ENCODE measurements at places on chromosomes 11 and 22. TPM values are rescaled to one million over a fixed set of nuclear protein-coding genes. Genes with fewer than 3 reads are reported as not detected.

DNA sequence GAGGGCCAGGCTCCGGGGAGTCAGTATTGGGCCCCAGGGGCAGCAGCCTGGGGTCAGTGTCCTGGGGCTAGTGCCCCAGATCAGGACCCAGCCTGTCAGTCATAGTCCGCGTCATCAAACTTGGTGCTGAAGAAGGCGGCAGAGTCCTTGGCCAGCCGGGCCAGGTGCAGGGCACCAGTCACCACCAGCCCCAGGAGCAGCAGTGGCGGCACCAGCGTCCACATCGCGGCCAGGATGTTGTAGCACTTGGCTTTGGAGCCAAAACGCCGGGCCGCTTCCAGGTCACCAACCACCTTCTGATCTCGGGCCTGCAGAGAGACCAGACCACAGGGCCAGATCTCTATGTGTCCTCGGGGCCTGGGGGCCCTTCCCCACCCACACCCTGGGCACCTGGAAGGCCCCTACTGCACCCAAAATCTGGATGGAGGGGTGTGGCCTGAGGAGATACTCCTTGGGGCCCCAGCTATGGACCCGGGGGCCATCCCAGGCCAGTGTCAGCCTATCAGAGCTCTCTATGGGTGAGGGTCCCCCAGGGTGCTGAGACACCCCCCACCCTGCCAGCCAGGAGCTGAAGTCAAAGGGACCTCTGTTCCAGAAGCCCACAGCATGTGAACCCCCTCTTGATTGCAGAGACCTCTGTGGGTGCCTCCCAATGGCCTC lies 790 bp downstream of the IFITM5 start:
- no peak for DNase-seq
- H3K27me3 ChIP-seq = peaks cover 13% of the 10 kb centered on the region
- no peaks in the 10 kb centered on the region for H3K36me3 ChIP-seq
- H3K4me3 ChIP-seq = no peak overlapping the region

GRCh38 chr11:79481795-79482194 lies 41.0 kb upstream of the TENM4 start:
- DNase-seq = no peak
- peaks cover 12% of the 10 kb centered on the region for H3K27me3 ChIP-seq
- H3K27ac ChIP-seq = no peak overlapping the region
- H3K4me3 ChIP-seq = no peak overlapping the region
- H3K4me1 ChIP-seq = peaks cover 7% of the 10 kb centered on the region
- no peaks in the 10 kb centered on the region for H3K36me3 ChIP-seq

GRCh38 chr11:65503368-65503948 lies 4.6 kb downstream of the MALAT1 start:
- no peaks in the 10 kb centered on the region for H3K27me3 ChIP-seq
- peaks cover 38% of the 10 kb centered on the region for H3K4me1 ChIP-seq
- no peak for DNase-seq
- peak overlapping the region; percentile 92 for H3K27ac ChIP-seq
- H3K4me3 ChIP-seq = no peak overlapping the region

DNA sequence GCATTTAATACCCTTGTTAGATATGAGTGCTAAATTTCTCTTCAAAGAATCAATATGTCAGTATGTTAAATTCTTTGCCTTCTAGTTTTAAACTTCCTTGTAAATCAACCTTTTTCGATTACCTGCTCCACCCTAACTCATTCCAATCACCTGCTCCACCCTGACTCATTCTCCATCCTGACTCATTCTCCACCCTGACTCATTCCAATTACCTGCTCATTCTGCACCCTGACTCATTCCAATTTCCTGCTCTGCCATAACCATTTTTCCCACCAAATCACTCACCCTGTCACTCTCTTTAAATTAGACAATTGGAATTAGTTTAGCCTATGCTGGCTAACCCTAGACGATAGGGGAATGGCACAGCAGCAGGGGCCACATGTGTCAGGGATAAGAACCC lies 519.5 kb upstream of the LRRC4C start:
- no peaks in the 10 kb centered on the region for H3K27me3 ChIP-seq
- no peak overlapping the region for H3K4me3 ChIP-seq

DNA sequence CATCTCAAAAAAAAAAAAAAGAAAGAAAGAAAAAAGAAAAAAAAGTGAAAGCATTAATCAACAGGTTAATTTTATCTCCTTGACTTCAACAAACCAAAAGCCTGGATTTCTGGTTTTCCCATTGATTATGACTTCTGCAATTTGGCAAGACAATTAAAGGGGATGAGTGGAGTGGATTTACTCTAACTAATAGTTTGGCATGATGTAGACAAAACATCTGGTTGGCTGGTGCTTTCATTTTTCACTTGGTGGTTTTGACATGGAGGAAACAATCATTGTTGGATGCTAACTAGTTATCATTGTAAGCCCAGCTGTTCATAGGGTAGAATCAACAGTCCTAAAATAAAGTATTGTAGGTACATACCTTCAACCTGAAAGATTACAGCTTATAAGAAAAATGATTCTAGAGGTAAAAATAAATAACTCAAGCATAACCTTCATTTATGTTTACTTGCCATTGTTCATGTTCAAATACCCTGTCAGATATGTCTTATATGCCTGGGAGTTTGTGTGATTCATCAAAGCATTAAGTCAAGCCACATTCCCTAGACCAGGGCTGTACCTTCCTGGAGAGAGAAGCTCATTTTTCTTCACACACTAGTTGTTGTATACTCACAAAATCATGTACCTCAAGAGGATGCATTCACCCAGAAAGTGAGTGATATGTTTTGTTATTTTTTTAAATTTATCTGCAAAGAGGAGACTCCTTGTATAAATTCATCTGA lies 15.1 kb downstream of the FIBIN start:
- peaks cover 23% of the 10 kb centered on the region for H3K4me1 ChIP-seq
- H3K4me3 ChIP-seq = no peak overlapping the region
- DNase-seq = no peak
- no peaks in the 10 kb centered on the region for H3K36me3 ChIP-seq
- no peaks in the 10 kb centered on the region for H3K27me3 ChIP-seq
- H3K27ac ChIP-seq = no peak overlapping the region

GRCh38 chr22:19717691-19718455 lies 3.6 kb downstream of the SEPTIN5 start:
- peak overlapping the region; percentile 64 for H3K4me3 ChIP-seq
- H3K27ac ChIP-seq = no peak overlapping the region
- H3K36me3 ChIP-seq = peaks cover 15% of the 10 kb centered on the region
- H3K27me3 ChIP-seq = peaks cover 50% of the 10 kb centered on the region
- peaks cover 13% of the 10 kb centered on the region for H3K4me1 ChIP-seq

DNA sequence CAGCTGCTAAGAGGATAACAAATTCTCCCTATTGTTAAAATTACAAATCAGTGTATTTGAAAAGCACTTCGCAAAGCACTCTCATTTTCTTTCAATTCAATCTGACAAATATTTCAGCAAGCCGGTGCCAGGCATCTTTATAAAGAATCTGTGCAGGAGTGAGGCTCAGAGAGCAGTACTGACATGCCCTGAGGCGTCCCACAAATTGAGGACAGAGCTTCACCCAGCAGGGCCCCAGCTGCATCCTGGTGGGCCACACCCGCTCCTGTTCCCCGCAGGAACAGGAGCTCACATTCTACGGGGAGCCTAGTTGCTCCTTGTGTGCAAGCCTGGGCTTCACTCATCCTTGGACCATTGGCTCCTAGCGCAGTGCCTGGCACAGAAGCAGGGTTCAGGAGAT lies 60.9 kb upstream of the EIF3D start:
- DNase-seq = no peak
- no peak overlapping the region for H3K27ac ChIP-seq
- H3K4me1 ChIP-seq = peaks cover 24% of the 10 kb centered on the region
- no peaks in the 10 kb centered on the region for H3K36me3 ChIP-seq
- H3K27me3 ChIP-seq = peaks cover 48% of the 10 kb centered on the region
- H3K4me3 ChIP-seq = no peak overlapping the region

Gene MS4A13
- not detected for total RNA-seq

- peaks cover 24% of the 10 kb centered on the region for H3K4me1 ChIP-seq
- peak; percentile 94 for DNase-seq
- peaks cover 7% of the 10 kb centered on the region for H3K36me3 ChIP-seq
- H3K27ac ChIP-seq = peak within 1 kb of the TSS; percentile 99
These were observed at the start of gene BIRC2 for GRCh38 chr11:102346748-102347461. Gene BIRC2, plus strand, starts transcription at chr11:102347214. Its CDS starts 2,641 bp downstream, at chr11:102349855.

DNA sequence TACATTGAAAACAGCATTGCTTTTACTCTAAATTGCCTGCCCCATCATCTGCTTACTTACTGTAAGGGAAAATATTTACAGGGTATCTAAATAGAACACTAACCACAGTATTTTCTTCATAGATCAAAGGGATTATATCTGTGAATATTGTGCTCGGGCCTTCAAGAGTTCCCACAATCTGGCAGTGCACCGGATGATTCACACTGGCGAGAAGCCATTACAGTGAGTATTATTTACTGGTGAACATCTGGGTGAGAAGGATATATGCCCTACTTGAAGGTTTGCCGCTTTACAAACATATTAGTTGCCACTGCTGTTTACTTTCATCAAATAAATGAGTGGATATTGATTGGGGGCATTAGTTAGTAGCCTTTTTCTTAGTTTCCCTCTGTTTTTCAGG lies 5.9 kb upstream of the CNTF start:
- H3K4me3 ChIP-seq = no peak overlapping the region
- no peaks in the 10 kb centered on the region for H3K27me3 ChIP-seq
- no peaks in the 10 kb centered on the region for H3K4me1 ChIP-seq
- H3K27ac ChIP-seq = no peak overlapping the region
- H3K36me3 ChIP-seq = peaks cover 44% of the 10 kb centered on the region

Gene AMPD3
- 7.5 TPM for total RNA-seq

GRCh38 chr11:96338910-96339705 lies 3.9 kb downstream of the MAML2 start:
- peak overlapping the region; percentile 97 for H3K4me3 ChIP-seq
- H3K36me3 ChIP-seq = peaks cover 1% of the 10 kb centered on the region
- no peaks in the 10 kb centered on the region for H3K27me3 ChIP-seq
- DNase-seq = no peak
- peaks cover 71% of the 10 kb centered on the region for H3K4me1 ChIP-seq

- no peak for DNase-seq
- no peak overlapping the region for H3K4me3 ChIP-seq
- no peaks in the 10 kb centered on the region for H3K36me3 ChIP-seq
- no peaks in the 10 kb centered on the region for H3K27me3 ChIP-seq
- H3K4me1 ChIP-seq = peaks cover 3% of the 10 kb centered on the region
These were observed 35.1 kb downstream of the TRIOBP start for GRCh38 chr22:37731804-37732471.

DNA sequence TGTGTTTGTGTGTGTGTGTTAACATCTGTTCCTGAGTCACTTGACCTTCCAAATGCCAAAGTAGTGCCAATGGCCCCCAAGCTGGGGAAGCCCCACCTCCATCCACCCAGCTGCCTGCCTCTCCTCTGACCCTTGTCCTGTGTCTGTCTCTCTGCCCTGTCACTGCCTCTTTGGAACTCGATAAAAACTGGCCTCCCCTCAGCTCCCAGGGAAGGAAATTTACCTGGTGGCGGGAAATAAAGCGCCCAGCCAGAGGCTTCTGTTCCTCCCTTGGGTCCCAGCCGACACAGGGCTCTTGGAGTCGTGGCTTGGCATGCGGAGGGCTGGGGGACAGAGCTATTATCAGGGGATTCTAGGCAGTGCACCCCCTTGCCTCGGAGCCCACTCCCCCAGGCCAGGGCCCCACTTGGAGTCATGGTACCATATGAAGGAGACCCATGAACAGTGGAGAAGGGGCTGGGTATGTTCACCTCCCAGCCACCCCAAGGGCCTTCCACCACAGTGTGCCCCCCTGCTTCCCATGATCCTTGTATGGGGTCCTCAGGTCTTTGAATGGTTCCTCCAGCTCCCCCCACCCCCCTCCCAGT lies 6.2 kb downstream of the KCNC1 start:
- H3K4me3 ChIP-seq = no peak overlapping the region
- peaks cover 44% of the 10 kb centered on the region for H3K27me3 ChIP-seq
- H3K27ac ChIP-seq = no peak overlapping the region
- no peaks in the 10 kb centered on the region for H3K36me3 ChIP-seq

Gene THRSP
- 0.32 TPM for total RNA-seq

GRCh38 chr22:44889255-44889878 lies 120.4 kb downstream of the PHF21B start:
- no peak for DNase-seq
- no peak overlapping the region for H3K4me3 ChIP-seq
- H3K27ac ChIP-seq = no peak overlapping the region
- H3K27me3 ChIP-seq = no peaks in the 10 kb centered on the region
- no peaks in the 10 kb centered on the region for H3K4me1 ChIP-seq

DNA sequence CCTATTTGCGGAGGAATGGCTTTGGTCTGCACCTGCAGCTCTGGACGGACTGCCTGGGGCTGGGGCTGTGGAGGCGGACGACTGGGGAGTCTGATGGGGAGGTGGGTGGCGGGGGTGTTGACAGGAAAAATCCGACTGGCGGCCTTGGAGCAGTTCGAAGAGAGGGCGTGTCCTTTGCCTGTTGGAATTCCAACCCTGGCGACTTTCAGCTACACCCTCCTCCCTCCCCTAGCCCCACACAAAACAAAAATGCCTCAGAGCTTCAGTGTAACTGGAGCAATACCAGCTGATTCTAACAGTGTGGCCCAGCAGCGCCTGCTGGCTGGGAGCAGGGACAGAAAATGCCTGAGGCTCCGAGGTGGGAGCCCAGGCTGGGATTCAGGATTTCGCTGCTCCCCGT lies 85.4 kb downstream of the ATXN10 start:
- peak; percentile 51 for DNase-seq
- H3K27ac ChIP-seq = peak overlapping the region; percentile 98
- H3K4me1 ChIP-seq = peaks cover 48% of the 10 kb centered on the region
- peaks cover 18% of the 10 kb centered on the region for H3K36me3 ChIP-seq
- H3K27me3 ChIP-seq = no peaks in the 10 kb centered on the region

DNA sequence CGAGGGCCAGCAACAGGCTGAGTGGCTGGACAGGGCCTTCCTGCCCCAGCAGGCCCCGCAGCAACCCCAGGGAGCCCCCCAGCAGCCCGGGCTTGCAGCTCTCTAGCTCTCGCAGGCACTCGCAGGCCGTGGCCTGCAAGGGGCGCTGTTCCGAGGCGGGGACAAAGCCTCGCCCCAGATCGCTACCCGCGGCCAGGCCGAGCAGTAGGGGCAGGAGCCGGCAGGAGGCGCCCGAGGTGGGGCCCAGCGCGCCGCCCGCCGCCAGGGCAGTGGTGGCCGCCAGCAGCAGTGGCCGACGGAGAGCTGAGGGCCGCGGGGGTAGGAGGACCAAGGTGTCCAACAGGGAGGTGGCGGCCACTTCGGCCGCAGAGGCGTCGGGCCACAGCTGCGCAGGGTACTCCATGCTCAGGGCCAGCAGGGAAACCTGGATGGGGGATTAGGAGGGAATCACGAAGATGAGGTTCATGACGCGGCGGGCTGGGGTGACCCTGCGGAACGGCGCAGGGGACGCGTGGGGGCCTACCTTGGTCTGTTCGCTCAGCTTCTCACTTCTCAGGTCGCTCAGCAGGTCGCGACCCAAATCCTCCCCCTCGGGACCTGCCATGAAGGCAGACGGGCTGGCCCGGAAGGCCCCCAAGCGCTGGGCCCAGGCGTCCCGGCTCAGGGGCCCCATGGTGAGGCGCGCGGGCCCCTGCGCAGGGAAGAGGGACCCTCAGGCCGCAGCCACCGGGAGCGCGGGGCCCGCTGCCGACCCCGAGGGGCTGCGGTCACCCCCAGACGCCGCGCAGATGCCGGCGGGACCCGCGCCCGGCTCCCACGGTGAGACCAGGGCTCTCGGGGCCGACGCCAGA lies 632 bp downstream of the AP5B1 start:
- peak; percentile 81 for DNase-seq
- peaks cover 13% of the 10 kb centered on the region for H3K4me1 ChIP-seq
- H3K27ac ChIP-seq = peak overlapping the region; percentile 95
- peaks cover 10% of the 10 kb centered on the region for H3K36me3 ChIP-seq

- H3K4me3 ChIP-seq = no peak overlapping the region
- no peaks in the 10 kb centered on the region for H3K27me3 ChIP-seq
- no peaks in the 10 kb centered on the region for H3K36me3 ChIP-seq
- no peak overlapping the region for H3K27ac ChIP-seq
These were observed 108.9 kb upstream of the DDI1 start for GRCh38 chr11:103927535-103927934.

Measured in mesothelial cell of epicardium (in vitro differentiated cells).